Activated naive CD8-positive, alpha-beta T cell treated with anti-CD3 and anti-CD28 coated beads, Interleukin-2, amount 10 ng/mL, durations not matched to agents 7 days and 5 days (primary cell): ENCODE measurements at places on chromosomes 13 and 19. TPM values are rescaled to one million over a fixed set of nuclear protein-coding genes. Genes with fewer than 3 reads are reported as not detected.

The HSD17B14 gene
- 2.6 TPM for total RNA-seq

The S1PR4 gene
- 134 TPM for total RNA-seq

The ISYNA1 gene
- 43.4 TPM for total RNA-seq

The TGFBR3L gene
- total RNA-seq = 2.2 TPM

The CRLF1 gene
- total RNA-seq = not detected

The CARM1 gene
- total RNA-seq = 31.5 TPM

The ZNF98 gene
- not detected for total RNA-seq

The CLC gene
- not detected for total RNA-seq

The TIMM13 gene
- total RNA-seq = 48.5 TPM

The HIPK4 gene
- total RNA-seq = not detected

The ASF1B gene
- total RNA-seq = 75.3 TPM
